AG04450 (cell line): ENCODE measurements at places on chromosomes 2 and 18.

DNA sequence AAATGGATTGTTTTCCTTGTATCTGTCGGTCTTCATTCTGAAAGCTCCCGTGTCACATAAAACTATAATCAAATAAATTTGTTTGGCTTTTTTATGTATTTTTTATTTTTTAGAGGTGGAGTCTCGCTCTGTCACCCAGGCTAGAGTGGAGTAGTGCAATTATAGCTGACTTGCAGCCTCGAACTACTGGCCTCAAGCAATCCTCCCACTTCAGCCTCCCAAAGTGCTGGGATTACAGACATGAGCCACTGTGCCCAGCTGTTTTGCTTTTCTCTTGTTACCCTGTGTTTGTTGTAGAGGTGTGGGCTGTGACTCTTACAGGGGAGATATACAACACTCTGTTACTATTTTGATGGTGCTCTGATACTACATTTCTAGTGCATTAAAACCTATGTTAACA lies 2.2 kb downstream of the GALM start:
- no peak for DNase-seq

DNA sequence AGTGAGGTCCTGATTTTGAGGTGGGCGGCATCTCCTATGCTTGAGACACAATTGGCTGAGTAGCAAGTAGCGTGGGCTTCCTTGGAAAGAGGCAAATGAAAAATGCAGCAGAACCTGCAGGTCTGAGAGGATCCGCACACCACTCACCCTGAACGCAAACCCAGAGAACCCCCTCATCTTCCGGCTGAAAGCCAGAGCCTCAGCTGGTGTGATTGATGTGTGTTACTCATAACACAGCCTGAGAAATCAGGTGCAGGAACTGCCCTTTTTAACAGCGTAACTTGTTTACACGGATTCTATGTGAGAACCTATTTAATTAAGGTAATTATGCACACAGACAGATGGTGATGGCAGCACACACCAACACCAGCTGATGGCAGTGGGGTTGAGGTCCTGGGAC lies 123.4 kb downstream of the MRO start:
- no peak for DNase-seq

- no peak for DNase-seq
Measured at GRCh38 chr2:38323623-38324022, 53.5 kb downstream of the ATL2 start.

- no peak for DNase-seq
Measured at GRCh38 chr2:237866101-237866621, 6.7 kb downstream of the RAMP1 start.

- DNase-seq, result no peak
Measured at GRCh38 chr18:820591-821165, 8.6 kb upstream of the YES1 start.

DNA sequence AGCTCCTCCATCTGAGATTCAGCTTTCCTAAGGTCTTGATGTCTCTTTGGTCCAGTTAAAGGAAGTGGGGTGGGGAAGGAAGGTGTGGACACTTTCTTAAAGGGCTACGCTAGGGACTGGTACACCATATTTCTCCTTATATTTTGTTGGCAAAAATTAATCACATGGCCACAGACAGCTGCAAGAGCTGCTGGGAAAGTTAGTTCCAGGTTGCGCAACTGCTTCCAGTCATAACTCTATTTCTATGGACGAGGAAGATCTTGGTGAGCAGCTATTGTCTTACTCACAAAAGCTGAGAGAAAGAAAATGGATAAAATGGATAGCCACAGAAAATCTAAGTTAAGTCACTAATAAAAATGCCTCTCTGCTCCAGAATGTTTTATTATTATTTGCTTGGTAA lies 60.7 kb upstream of the PPM1B start:
- DNase-seq, result no peak

DNA sequence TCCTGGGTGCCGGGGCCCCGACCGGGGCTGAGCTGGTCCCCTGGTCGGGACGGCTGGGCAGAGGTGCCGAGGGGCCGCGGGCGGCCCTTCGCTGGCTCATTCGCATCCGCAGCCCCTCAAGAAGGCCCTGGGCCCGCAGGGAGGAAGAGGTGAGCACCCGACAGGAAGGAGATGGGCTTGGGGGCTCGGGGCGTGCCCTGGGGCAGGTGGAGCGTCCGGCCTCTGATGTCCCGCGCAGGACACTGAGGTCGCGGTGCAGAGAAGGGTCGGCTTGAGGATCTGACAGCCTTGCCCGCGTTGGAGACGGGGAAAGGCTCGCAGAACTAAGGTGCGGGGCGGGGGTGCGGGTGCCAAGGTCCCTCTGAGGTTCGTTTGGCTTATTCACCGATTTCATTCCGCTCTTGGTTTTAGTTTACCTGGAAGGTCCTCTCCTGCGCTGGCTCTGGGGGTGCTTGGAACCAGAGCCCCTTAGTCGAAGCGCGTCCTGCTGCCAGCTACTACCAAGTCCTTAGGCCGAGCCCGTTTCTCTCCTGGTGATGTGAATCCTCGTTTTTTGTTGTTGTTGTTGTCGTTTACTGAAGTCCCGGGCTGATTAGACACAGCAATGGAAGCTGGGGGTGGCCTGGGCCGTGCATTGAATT lies 18.9 kb upstream of the CD8A start:
- DNase-seq, result no peak

DNA sequence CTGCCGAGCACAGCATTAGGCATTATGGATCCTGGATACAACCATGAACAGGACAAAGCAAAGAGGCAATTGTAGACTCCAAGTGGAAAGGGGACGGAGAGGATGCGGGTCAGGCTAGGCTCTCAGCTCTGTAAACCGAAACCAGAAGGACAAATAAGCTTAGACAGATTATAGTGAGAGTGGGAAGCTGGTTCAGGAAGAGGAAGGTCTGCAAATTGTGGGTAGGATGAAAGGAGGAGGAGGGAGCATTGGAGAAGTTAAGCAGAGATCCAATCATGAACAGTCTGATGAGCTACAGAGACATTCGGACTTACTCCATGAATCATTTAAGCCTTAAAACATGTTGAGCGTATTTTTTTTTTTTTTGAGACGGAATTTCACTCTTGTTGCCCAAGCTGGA lies 3.0 kb downstream of the MSH6 start:
- DNase-seq, result no peak

GRCh38 chr18:42893977-42894376 lies 221.5 kb downstream of the RIT2 start:
- no peak for DNase-seq

DNA sequence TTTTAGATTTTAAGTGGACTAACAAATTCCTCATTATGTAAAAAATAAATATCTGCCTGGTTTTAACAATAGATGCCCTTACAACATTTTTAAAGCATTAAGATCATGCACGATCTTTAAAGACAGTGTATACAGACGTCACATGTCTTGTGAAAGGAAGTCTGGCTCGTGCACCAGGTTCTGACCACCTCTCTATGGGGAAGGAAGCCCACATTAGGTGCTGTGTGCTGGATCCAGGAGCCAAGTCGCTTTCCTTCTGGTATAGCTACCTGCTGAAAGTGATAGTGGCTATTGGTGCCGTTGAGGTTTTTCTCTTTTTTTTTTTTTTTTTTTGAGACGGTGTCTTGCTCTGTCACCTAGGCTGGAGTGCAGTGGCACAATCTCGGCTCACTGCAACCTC lies 116.5 kb downstream of the NCK2 start:
- no peak for DNase-seq

- no peak for DNase-seq
Measured at GRCh38 chr2:142153601-142154000, 22.8 kb upstream of the LRP1B start.

GRCh38 chr2:43025709-43026295 lies 200.6 kb downstream of the ZFP36L2 start:
- no peak for DNase-seq

- no peak for DNase-seq
Measured at GRCh38 chr2:213232649-213233437, 51.4 kb upstream of the SPAG16 start.

GRCh38 chr2:144346229-144346628 lies 173.7 kb downstream of the ZEB2 start:
- DNase-seq, result no peak

- DNase-seq, result no peak
Measured at GRCh38 chr2:160175169-160176134, 24.6 kb downstream of the ITGB6 start.

DNA sequence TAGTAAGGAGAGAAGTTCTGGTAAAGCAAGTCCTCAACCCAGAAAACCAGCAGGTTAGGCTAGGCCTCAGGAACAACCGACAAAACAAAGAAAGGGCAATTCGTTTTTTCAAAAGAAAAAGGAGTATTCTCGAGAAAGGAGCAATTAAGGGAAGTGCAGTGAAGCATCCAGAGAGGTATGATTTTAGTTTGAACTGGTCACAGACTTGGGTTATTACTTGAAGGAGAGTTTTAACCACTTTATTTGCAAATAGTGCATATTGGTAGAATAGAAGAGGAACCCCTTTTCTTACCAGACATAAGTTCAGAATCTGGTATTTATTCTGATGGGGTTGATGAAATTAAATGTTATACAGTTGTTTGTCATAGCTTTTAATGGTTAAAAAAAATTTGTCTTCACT lies 110.0 kb upstream of the GCFC2 start:
- no peak for DNase-seq
